ENCODE measurements at places on chromosomes 1 and 21. TPM values are rescaled to one million over a fixed set of nuclear protein-coding genes. Genes with fewer than 3 reads are reported as not detected.

- DNase-seq = no peak
- H3K36me3 ChIP-seq = no peaks in the 10 kb centered on the region
- H3K4me3 ChIP-seq = no peak overlapping the region
- H3K27ac ChIP-seq = no peak overlapping the region
- no peaks in the 10 kb centered on the region for H3K27me3 ChIP-seq
- no peaks in the 10 kb centered on the region for H3K4me1 ChIP-seq
Observed at GRCh38 chr1:14380408-14380807, 218.1 kb upstream of the KAZN start.

LCE1D gene
- total RNA-seq = not detected

DNA sequence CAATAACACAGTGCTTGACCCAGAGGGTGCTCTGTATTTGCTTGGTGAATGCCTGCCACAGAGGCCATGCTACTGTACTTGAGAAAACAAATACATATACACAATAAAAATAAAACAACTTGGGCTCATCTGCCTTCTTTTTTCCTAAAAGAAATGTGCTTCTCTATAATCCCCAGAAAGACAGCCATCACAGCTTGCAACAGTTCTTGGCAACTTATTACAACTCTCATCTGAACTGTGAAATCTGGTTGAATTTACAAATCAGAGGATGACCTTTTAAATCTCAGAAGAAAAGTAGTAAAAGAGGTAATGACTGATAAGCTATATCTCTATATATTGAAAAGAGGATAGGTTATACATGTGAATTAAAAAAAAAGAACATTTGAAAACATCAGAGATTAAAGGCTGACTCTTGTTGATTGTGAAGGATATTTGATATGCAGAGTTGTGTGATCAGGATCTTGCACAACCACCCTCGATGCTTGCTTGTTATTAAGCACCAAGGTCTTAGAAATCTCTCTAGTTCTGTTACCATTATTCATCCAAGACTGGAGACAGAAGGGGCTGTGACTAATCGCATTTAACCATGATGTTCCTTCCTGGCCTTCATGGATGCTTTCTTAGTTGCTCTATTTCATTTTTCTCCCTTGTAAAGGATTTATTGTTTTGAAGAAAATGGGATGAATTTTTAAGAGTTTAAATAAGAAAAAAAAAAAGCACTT, 213.4 kb downstream of the APP start:
- H3K27ac ChIP-seq = no peak overlapping the region
- H3K4me3 ChIP-seq = no peak overlapping the region
- H3K27me3 ChIP-seq = no peaks in the 10 kb centered on the region
- peak; percentile 5 for DNase-seq

NIBAN1 gene
- 17.1 TPM for total RNA-seq

- no peaks in the 10 kb centered on the region for H3K4me1 ChIP-seq
- H3K36me3 ChIP-seq = no peaks in the 10 kb centered on the region
- no peak overlapping the region for H3K4me3 ChIP-seq
- peak; percentile 46 for DNase-seq
Observed at GRCh38 chr1:101526813-101527212, 290.0 kb downstream of the S1PR1 start.

NKAIN1 gene
- not detected for total RNA-seq

DNA sequence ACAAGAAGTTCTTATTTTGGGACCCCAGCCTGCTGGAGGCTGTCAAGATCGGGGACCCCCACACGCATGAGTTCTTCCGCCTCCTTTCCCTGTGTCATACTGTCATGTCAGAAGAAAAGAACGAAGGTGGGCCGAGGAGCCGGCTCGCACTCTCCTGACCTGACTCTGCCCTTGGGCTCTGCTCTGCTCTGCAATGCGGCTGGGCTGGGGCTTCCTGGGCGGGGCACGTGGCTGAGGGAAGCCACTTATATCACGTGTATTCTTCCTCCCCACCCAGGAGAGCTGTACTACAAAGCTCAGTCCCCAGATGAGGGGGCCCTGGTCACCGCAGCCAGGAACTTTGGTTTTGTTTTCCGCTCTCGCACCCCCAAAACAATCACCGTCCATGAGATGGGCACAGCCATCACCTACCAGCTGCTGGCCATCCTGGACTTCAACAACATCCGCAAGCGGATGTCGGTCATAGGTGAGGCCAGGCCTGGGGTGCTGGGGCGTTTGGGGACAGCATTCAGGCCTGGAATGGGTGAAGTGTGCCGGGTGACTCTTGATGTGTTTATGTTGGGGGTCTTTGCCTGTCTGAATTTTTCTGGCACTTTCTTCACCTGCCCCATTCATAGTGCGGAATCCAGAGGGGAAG, 17.6 kb downstream of the ATP8B2 start:
- no peaks in the 10 kb centered on the region for H3K27me3 ChIP-seq
- peak overlapping the region; percentile 61 for H3K4me3 ChIP-seq
- peaks cover 68% of the 10 kb centered on the region for H3K4me1 ChIP-seq
- H3K36me3 ChIP-seq = peaks cover 81% of the 10 kb centered on the region
- peak; percentile 93 for DNase-seq
- H3K27ac ChIP-seq = peak overlapping the region; percentile 80
